ENCODE measurements at places on chromosomes 5 and 9. TPM values are rescaled to one million over a fixed set of nuclear protein-coding genes. Genes with fewer than 3 reads are reported as not detected.

- no peak for DNase-seq
These were observed 121.3 kb downstream of the LHFPL2 start for GRCh38 chr5:78527054-78527859.

GRCh38 chr5:101346447-101346846 is 443.4 kb upstream of the ST8SIA4 start:
- no peak for DNase-seq

DNA sequence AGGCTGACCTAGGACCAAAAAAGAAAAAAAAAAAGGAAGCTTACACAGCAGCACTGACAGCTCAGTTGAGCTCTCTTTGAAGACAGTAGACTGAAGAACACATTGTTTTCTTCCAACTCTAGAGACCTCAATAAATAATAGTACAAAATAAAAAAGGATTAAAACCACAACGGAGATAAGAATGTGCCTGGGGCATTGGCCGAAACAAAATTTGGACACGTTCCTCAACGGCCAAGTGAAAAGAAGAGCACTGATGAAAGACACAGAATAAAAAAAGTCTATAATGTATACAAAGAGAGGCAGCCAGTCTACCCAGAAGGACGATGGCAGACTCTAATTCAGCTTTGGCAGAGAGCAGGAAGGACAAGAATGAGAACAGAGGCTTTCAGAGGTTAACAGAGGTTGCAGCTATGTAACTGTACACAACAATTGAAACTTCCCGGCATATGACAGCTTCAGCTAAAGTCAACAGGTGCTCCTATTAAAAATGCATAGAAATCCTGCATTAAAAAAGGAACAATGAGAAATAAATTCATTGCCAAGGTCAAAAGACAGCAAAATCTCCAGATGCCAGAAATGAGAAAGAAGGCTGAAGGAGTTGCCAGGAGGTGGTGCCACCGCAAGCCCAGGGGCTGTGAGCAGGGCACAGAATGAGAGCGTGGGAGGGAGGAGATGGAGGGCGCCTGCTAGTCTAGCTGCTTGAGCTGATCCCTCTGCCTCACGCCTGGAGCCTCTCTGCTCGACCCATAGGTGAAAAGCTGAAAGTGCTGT is 113.9 kb downstream of the DCP2 start:
- DNase-seq = no peak

GRCh38 chr9:27460226-27461023 is 63.7 kb upstream of the IFNK start:
- no peak for DNase-seq

The PAPPA gene
- not detected for polyA plus RNA-seq

DNA sequence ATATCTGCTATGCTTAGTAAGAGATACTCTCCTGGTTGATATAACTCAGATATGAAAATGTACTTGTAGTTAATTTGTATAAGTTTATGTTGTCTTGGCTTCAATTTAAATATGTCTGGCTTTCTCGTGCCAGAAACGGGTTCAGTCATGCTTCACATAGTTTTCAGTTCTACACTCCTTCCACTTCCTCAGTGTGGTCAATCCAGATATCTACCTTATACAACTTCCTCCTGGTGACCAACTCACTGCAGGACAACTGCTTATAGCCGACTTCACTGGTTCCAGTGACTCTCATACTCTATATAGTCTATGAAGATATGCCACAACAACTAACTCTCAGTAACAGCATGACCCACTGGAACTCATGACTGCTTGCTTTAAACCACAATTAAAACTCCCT is 690.4 kb downstream of the SLCO4C1 start:
- no peak for DNase-seq

- no peak for DNase-seq
These were observed 551.1 kb downstream of the PSAT1 start for GRCh38 chr9:78848061-78848460.

The NR4A3 gene
- 0.83 TPM for polyA plus RNA-seq

GRCh38 chr9:12544700-12545099 is 148.5 kb upstream of the TYRP1 start:
- DNase-seq = no peak

The ADAMTSL2 gene
- not detected for polyA plus RNA-seq

DNA sequence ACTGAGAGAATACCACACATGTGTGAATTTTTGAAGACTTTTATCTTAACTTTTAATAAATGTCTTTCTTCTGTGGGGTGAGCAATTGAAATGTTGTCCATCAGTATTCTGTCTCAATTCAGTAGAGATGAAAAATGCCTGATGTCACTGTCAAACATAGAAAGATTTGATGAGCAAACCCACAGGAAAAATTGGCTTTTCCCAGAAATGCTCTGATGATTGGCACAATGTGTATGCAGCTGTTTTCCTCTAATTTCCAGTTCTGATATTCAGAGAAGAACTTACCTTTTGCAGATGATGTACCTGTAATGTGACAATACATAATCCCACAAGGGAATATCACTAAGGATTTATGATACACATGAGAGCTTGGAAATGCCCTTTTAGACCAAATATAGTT is 340.0 kb downstream of the PTPRD start:
- DNase-seq = no peak

The FGF18 gene
- polyA plus RNA-seq = not detected

- DNase-seq = no peak
These were observed 21.1 kb downstream of the PDE8B start for GRCh38 chr5:77231471-77232138.

- DNase-seq = no peak
These were observed 69.9 kb downstream of the C9orf57 start for GRCh38 chr9:71990466-71990865.

The PRR7 gene
- 25.4 TPM for polyA plus RNA-seq

GRCh38 chr5:147336876-147337275 is 102.0 kb downstream of the STK32A start:
- DNase-seq = no peak

The TNFSF15 gene
- not detected for polyA plus RNA-seq

Data from immature natural killer cell (primary cell).